Mesenteric fat pad (tissue), 1 donor: ENCODE measurements at places on chromosomes 3 and 15. TPM values are rescaled to one million over a fixed set of nuclear protein-coding genes. Genes with fewer than 3 reads are reported as not detected.

CPN2 gene
- total RNA-seq, result 0.16 TPM

SGO1 gene
- 0.32 TPM for total RNA-seq

SLC22A13 gene
- total RNA-seq, result 1.00 TPM

DNA sequence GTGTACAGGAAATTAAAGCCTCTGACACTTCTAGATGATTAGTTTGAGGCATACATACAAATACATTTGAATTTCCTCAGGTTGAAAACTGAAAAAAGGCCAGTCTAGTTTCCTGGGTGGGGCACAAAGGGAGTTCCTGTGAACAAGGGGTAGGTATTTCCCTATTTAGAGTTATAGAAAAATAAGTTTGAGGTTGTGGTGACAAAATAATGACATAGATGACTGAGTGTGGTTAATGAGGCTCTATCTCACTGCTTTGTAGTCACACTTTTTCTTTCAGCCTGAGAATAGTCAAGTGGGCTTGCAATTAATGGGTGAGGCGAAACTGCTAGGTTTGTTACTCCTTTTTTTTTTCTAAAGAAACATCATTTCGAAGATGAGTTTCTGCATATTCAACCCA, 4.3 kb downstream of the SLCO3A1 start:
- no peak for DNase-seq

- no peak for DNase-seq
Measured at GRCh38 chr15:68725736-68726135, 95.0 kb downstream of the ANP32A start.

DNA sequence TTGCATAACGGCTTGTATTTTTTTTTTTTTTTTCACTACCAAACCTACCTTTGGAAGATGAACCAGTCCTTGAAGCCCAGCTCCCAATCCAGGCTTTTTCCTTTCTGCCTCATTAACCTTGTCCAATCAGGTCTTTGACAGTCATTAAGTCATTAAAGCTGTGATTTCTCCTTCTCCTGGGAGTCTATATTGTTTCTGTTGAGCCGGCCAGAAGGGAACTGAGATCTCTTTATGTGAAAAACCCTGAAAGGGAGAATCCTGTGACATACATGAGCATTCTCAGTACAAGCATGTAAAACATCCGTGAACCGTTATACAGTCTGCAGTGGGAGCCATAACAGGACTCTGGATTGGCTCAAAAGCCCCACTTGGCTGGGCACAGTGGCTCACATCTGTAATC, 40.0 kb downstream of the ZNF589 start:
- DNase-seq, result no peak
